ENCODE measurements at places on chromosomes 5 and 9.

- no peak for DNase-seq
Observed at GRCh38 chr9:2662496-2662895, 40.9 kb downstream of the VLDLR start.

GRCh38 chr9:127841087-127841835, 13.2 kb downstream of the ENG start:
- no peak for DNase-seq

GRCh38 chr9:77562019-77562748, 85.9 kb downstream of the GNA14 start:
- DNase-seq, result no peak

GRCh38 chr9:86507212-86507630, 153.0 kb upstream of the TUT7 start:
- DNase-seq, result no peak

DNA sequence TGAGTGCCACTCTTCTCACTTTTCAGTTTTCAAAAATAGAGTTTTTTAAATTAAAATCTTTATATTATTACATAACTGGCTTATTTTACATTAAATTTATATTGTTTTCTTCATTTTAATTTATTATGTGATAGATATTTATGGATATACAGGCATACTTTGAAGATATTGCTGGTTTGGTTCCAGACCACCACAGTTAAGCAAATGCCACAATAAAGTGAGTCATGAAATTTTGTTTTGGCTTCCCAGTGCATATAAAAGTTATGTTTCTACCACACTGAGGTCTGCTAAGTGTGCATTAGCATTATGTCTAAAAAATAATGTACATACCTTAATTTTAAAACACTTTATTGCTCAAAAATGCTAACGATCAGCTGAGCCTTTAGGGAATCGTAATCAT, 47.4 kb downstream of the NDUFS4 start:
- DNase-seq, result no peak

DNA sequence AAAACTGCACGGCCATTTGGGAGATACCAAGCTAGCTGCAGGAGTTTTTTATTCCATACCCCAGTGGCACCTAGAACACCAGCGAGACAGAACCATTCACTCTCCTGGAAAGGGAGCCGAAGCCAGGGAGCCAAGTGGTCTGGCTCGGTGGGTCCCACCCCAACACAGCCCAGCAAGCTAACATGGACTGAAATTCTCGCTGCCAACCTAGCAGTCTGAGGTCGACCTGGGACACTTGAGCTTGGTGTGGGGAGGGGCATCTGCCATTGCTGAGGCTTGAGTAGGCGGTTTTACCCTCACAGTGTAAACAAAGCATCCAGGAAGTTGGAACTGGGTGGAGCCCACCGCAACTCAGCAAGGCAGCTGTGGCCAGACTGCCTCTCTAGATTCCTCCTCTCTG, 108.9 kb upstream of the CHD1 start:
- DNase-seq, result peak; percentile 76

- no peak for DNase-seq
Observed at GRCh38 chr5:123545506-123545905, 33.5 kb downstream of the CSNK1G3 start.

- DNase-seq, result no peak
Observed at GRCh38 chr9:77523891-77524290, 124.2 kb downstream of the GNA14 start.

GRCh38 chr9:32371679-32372078, 12.8 kb upstream of the ACO1 start:
- no peak for DNase-seq

GRCh38 chr5:107887166-107887943, 216.6 kb upstream of the EFNA5 start:
- DNase-seq, result no peak

- no peak for DNase-seq
Observed at GRCh38 chr5:149014571-149015031, 48.3 kb downstream of the SH3TC2 start.

DNA sequence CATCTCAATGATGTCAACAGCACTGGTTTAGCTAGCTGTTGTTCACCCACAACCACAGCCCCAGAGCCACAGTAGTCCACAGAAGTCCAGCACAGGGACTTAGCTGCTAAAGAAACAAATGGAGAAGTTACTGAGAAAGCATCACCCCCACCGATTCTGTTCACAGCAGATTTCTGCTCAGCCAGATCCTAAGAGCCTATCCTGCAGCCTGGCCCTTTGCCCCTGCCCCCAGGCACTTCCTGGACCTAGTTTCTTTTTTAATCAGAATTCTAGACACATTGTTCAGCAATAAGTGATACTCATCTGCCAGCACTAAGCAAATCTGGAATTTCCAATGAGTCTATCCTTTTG, 7.4 kb downstream of the B4GALT1 start:
- peak; percentile 47 for DNase-seq

DNA sequence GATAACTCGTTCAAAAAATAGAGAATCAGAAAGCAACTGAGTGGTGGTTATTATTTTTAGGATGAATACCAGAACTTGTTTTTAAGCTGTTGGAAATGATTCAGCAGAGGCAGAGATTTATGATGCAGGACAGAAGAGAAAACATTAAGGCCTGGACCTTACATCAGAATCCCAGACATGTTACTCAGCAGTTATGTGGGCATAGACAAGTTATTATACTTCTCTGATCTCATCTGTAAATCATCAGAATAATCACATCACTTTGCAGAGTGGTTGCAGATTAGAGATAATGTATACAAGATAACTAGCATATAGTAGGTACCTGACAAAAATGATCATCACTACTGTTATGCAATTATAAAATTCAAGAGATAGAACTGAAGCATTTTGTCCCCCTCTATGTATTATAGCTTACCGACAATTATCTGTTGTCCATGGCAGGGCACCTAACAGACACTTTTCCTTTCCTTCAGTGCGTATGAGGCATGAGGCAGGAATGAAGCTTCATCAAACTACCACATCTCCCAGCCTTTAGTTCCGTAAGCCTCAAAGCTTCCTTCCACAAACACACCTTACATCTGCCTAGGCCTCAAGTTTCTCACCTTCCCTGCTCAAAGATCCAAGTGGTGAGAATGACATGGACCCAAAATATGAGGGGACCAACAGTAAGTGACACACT, 165.9 kb downstream of the DENND1A start:
- DNase-seq, result no peak

GRCh38 chr5:160353379-160353778, 17.0 kb downstream of the C1QTNF2 start:
- no peak for DNase-seq

- no peak for DNase-seq
Observed at GRCh38 chr5:9174446-9174845, 371.4 kb downstream of the SEMA5A start.

GRCh38 chr5:67537439-67538148, 341.0 kb upstream of the CD180 start:
- peak; percentile 19 for DNase-seq

DNA sequence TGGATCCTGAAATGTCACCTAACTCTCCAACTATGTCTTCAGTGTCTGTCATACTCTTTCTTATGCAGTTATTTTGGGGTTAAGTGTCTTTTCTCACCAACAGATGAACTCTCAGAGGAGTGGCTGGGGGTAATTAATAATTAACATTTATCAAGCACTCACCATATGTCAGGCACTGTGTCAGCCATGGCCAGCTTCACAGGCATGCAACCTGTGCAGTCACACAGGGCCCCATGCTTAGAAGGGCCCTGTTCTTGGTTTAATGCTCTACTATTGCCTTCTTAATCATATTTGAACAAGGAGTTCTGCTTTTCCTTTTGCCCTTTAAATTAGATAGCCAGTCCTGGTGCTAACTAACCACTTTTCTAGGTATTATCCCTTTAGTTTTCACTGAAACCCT, 3.4 kb upstream of the GRPEL2 start:
- DNase-seq, result no peak

DNA sequence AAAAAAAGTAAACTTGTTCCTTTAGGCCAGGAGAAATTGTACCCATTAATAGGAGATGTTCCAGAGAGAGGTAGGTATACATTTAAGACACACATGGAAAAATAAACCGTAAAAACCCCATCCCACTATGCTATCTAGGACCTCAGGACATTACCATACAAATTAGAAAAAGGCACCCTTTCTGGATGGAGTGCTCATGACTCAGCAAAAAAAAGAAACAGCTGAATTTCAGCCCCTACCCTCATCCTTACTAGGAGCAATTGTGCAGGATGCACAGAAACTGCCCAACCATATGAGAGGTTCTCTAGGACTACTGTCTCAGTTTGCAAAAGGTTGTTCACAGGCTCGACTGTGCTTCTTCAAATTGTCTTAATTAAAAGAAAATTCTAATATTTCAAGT, 368.2 kb downstream of the HINT1 start:
- no peak for DNase-seq

GRCh38 chr5:56496581-56497063, 263.5 kb upstream of the ANKRD55 start:
- DNase-seq, result no peak

- DNase-seq, result no peak
Observed at GRCh38 chr5:52269401-52269800, 518.3 kb upstream of the ITGA1 start.

DNA sequence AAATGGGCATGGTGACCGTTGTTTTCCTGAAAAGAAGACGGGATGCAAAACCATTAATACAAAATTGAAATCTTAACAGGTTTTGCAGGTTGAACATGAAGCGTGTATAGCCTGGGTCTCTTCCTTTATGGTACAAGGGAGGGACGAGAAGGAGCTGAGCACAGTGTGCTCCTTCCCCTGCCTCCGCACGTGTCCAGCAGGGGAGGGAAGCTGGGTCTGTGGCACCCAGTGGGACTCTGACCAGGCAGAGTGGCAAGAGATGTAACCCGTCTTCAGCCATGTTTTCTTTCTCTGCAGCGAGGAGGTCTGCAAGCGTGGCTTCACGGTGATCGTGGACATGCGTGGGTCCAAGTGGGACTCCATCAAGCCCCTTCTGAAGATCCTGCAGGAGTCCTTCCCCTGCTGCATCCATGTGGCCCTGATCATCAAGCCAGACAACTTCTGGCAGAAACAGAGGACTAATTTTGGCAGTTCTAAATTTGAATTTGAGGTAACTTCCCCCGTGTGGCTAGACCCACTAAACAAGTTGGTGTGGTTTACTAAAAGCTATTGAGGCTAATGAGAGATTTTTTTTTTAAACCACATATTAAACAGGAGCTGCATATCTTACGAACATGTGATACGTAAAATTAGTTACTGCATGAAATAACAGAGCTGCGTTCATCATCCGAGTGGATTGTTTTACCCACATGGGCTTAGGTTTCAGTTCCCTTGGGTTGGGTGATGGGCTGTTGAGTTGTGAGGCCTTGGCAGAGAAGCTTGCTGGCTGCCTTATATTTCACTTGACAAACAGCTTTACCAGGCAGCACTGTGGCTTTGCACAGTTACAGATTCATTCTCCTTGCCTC, 143.7 kb downstream of the TRIO start:
- no peak for DNase-seq

- DNase-seq, result no peak
Observed at GRCh38 chr9:127049044-127049443, 73.4 kb downstream of the ANGPTL2 start.

DNA sequence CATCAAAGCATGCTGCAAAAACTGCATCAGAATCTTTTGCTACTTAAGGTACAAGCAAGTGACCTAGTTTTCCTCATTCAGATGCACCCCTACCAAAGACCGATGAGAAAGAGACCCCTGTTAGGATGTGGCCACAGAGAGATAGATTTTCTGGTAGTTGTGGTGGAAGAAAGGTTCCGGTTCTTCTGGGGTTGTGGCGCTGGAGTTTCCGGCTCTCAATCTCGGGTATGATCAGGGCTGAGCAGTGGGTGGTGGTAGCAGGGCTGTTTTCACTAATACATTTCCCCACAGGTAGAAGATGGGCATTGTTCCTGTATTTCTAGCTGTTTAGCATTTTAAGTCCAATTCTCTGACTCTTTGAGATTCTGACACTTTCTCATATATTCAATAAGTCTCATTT, 58.4 kb downstream of the PCSK1 start:
- DNase-seq, result no peak

GRCh38 chr9:20477940-20478620, 144.2 kb downstream of the MLLT3 start:
- no peak for DNase-seq

DNA sequence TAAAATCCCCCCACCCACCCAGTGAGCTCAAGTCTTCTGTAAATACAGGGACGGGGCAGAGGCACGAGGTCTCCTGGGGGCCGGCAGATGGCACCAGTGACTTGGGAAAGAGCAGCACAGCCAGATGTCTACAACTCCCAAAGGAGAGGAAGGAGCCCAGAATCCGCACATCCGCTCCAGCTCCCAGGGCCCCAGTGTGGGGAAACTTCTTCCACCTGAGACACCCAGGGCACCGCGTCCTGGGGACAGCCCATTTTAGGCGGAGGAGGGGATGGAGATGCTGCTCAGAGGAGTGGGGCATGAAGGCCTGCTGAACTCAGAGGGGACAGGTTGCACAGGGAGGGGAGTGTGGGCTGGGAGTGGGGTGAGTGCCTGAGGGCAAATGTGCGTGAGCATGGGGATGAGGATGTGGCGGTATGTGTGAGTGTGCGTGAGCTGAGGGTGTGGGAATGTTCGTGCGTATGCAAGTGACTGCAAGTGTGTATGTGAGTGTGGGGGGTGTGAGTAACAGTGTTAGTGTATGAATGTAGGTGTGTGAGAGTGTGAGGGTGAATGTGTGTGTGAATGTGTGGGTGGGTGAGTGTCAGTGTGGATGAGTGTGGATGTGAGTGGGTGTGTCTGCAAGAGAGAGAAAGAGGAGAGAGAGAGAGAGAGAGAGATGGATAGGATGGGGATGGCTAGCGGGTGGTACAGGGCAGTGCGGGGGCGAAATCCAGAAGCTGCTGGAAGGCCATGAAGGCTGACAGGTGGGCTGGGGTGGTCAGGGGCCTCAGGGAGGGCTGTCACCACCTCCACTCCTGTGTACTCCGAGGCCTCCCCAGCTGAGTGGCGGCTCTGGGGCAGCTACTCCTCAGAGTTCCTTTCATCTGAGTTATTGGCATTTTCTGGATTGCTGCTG, 63.5 kb downstream of the DUSP1 start:
- DNase-seq, result no peak

- no peak for DNase-seq
Observed at GRCh38 chr5:44663991-44664710, 144.6 kb upstream of the MRPS30 start.

GRCh38 chr9:88794100-88794499, 197.2 kb upstream of the S1PR3 start:
- DNase-seq, result no peak

GRCh38 chr5:201672-202071, 10.4 kb downstream of the LRRC14B start:
- DNase-seq, result no peak

Data from CD4-positive, alpha-beta T cell (primary cell).